Aorta (tissue), 5 donors: ENCODE measurements at places on chromosomes 6 and 20. TPM values are rescaled to one million over a fixed set of nuclear protein-coding genes. Genes with fewer than 3 reads are reported as not detected.
A peak's percentile ranks its signal among the peaks of the same experiment; 100 is the strongest.

- no peak for DNase-seq
Observed at GRCh38 chr6:98579079-98579478, 255.3 kb upstream of the POU3F2 start.

- no peak for DNase-seq
Observed at GRCh38 chr6:141700819-141701218, 431.9 kb upstream of the GJE1 start.

GRCh38 chr6:45643126-45643525 lies 265.4 kb upstream of the SUPT3H start:
- DNase-seq, result no peak

DNA sequence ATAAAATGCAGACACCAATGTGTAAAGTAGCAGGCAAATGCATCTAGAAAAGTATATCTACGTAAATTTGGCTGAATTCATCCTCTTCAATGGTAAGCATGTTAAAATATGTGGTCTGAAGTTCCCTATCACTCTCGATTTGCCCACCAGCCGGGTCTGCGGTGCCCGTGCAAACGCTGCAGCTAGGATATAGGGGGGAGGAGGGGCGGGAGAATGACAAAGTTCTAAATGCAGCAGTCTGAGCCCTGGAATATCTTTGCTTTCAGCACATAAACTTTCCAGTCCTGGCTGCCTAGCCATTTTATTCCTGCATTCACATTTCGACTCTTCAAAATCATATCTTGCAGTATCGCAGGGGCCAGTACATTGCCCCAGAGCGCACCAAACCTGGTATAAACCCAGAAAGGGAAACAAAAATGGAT lies 708 bp downstream of the NRN1 start:
- DNase-seq, result no peak

GRCh38 chr20:58312836-58313235 lies 3.3 kb downstream of the RAB22A start:
- DNase-seq, result no peak

- no peak for DNase-seq
Observed at GRCh38 chr6:68339488-68340131, 295.5 kb upstream of the ADGRB3 start.

DNA sequence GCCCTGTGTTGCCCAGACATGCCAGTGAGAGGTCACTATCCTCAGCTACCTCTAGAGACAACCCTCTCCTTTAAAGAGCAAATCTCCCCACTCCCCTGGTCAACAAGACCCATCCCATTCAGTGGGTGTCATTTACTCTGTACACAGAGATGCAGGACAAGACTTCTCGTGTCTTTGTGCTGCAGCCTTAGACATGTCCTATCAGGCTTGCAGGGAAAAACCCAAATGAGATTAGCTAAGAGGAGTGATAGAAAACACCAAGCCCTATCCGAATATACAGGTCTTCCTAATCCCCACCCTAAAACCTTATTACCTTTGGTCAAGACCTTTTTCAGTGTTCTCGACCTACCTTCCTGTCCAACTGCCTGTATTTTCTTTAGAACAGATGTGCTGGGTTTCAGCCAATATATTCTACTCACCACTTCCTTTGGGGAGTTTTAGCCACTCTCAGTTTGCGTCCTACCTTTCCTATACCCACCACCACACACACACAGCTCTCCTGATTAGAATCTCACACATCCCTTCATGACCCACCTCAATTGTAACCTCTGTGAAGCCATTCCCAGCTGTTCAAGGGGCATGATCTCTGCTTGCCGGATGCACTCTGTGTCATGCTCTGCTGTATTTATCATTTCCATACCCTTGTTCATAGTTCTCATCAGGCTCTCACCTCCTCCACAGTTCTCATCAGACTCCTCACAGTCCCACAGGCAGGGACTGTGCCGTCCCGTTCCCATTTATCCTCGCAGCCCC lies 39.7 kb downstream of the TRAM2 start:
- DNase-seq, result no peak

GRCh38 chr6:142155895-142156757 lies 9.1 kb downstream of the VTA1 start:
- DNase-seq, result no peak

DNA sequence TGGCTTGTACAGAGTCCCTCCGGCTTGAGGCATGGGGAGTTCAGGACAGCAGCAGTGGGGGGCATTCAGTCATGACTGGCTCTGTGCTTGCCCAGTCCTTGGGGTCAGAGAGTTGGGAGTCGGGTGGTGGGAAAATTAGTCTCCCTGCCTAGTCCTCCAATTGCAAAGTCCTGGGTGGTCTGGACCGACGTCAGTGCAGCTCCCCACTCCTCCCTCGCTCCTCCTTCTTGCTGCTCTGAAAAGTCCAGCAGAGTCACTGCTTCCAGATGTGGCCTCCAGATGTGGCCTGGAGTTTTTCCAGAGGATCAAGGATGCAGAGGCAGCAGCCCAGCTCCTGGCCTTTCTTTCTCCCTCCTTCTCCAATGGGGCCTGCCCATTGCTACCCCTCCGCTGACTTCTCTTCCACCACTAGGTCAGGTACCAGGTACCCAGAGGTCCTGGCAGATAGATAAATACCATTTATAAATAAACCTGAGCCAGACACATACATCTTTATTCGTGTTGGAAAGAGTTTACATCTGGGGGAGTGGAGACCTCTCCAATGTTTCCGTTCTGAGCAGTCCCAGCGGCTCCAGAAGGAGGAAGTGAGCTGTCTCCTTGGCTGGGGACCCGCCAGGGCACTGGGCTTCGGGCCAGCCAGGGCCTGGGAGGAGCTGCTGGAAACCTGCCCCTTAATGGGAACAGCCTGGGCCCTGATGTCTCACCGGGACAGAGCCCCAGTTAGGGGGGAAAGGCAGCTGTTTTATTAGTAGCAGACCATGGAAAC lies 49.0 kb upstream of the RNF24 start:
- peak; percentile 95 for DNase-seq

- no peak for DNase-seq
Observed at GRCh38 chr20:37161830-37162549, 17.1 kb upstream of the RPN2 start.

- no peak for DNase-seq
Observed at GRCh38 chr6:168516944-168517741, 76.2 kb downstream of the SMOC2 start.

GRCh38 chr6:84249724-84250123 lies 22.3 kb upstream of the CEP162 start:
- no peak for DNase-seq

DNA sequence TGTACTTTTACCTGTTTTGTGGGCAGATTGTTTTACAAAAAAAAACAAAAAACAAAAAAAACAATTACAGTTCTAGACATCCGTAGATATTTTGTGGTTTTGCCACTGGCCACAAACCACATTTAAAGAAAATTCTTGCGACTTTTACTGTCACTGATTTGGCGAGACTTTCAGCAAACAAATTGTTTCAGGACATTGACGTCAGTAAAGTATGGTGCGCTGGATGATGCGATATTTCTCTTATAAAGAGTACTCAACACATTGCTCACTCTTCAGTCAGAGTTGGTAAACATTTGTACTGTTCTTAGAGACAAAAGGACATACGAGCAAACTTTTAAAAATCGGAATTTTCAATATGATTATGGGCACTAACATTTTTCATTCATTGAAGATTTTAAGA lies 229.8 kb downstream of the HAO1 start:
- DNase-seq, result no peak

DNA sequence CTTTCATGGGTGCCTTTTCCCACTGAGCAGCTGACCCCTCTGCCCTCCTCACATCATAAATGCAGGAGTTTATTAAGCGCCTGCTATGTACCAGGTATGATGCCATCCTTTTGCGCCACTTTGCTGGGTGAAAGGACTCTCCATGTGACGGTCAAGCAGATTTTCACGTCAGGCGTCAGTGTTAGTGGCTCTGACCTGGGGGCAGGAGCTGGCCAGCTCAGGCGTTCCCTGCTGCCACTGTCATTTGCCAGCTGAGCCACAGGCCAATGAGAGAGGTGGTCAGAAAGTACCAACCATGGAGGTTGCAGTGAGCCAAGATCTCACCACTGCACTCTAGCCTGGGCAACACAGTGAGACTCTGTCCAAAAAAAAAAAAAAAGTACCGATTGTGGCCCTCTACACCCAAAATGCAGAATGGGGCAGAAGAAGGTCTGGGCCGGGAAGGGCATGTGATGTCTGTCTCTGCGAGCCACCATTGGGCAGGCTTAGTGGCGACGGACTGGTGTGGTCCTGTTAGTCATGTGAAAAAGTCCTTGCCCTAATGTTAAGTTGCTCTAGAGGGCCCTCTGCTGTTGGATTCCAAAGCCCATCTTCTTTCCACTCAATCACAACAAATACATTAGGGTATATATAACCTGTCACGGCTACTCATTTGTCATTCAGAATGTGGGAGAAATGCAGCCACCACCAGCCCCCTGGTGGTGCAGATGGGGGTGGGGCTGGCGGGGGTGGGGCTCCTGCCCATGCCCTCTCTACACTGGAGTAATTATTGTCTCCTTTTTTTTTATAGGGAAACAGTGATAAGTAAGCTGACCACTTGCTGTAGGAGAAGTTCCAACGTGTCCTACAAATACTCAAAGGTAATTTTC lies 18.4 kb upstream of the SLC22A1 start:
- no peak for DNase-seq

DNA sequence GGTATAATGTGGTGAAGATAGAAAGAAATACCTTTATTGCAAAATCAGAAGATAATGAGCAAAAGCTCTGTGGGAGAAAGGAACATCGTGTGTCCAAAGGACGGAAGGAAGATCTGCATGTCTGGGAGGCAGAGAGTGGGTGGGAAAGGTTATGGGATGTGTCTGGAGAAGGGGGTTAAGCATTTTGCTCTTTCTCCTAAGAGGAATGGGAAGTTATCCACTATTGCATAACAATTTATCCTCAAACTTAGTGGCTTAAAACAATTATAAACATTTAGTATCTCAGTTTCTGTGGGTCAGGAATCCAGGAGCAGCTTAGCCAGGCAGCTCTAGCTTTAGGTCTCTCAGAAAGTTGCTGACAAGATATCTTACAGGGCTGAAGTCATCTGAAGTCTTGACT lies 229.1 kb upstream of the CITED2 start:
- DNase-seq, result no peak

DNA sequence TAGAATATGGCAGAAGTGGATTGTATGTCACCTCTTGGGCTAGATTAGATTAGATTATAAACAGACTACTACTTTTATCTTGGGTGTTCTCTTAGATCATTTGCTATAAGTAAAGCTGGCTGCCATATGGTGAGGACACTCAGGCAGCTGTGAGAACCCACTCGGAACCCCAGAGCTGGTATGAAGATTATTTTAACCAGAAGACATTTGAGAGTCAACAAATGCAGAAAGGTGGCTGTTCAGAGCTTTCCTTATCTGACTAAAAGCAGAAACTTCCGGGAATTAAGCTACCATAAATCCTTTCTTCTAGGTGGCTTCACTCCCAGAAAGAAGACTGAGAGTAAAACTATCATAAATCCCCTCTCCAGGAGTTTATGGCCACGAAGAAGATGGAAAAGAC lies 91.9 kb downstream of the RNGTT start:
- no peak for DNase-seq

DNA sequence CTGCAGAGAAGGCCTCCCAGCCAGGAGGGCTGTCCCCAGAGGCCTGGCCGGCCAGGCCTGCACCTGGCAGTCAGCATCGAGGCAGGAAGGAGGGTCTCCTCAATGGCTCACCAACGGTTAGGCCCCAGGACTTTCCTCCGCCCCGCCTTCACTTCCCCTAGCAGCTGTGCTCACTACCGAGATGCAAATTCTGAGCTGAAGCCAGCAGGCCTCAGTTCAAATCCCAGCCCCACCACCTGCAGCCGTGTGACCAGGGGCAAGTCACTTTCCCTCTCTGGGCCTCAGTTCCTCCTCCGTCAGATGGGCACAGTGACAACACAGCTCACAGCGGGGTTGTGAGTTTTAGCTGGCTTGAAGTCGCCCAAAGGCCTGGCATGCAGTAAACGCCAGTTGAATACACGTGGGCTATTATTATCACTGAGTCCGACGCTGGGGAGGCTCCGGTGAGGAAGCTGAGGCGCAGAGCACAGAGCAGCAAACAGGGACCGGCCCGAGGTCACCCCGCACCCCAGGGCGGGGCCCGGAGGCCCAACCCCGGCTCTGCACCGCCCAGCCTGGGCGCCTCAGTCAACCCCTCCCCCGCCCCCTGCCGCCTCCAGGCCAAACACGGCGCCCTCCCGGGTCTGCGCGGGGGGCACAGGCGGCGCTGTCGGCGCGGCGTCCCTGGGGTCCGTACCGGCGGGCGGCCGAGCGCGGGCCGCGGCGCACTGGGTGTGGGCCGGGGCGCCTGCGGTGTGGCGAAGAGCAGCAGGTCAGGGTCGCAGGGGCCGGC lies 671 bp downstream of the E2F1 start:
- DNase-seq, result no peak

- DNase-seq, result no peak
Observed at GRCh38 chr6:73314577-73315492, 39.2 kb downstream of the DPPA5 start.

Gene METTL24
- 3.9 TPM for polyA plus RNA-seq

Gene MUC21
- polyA plus RNA-seq, result 0.20 TPM

Gene FOXA2
- 0.88 TPM for polyA plus RNA-seq

Gene BPIFB1
- 0.05 TPM for polyA plus RNA-seq

Gene SHLD1
- 2.3 TPM for polyA plus RNA-seq

Gene CLDN20
- polyA plus RNA-seq, result not detected

Gene PGK2
- not detected for polyA plus RNA-seq

Gene KCNQ5
- polyA plus RNA-seq, result 0.38 TPM

Gene OR12D3
- polyA plus RNA-seq, result not detected
